ENCODE measurements at places on chromosomes 2 and 18.

GRCh38 chr18:67135981-67136380 is 380.5 kb downstream of the DSEL start:
- DNase-seq: no peak

GRCh38 chr2:167749016-167749415 is 498.4 kb downstream of the STK39 start:
- no peak for DNase-seq

DNA sequence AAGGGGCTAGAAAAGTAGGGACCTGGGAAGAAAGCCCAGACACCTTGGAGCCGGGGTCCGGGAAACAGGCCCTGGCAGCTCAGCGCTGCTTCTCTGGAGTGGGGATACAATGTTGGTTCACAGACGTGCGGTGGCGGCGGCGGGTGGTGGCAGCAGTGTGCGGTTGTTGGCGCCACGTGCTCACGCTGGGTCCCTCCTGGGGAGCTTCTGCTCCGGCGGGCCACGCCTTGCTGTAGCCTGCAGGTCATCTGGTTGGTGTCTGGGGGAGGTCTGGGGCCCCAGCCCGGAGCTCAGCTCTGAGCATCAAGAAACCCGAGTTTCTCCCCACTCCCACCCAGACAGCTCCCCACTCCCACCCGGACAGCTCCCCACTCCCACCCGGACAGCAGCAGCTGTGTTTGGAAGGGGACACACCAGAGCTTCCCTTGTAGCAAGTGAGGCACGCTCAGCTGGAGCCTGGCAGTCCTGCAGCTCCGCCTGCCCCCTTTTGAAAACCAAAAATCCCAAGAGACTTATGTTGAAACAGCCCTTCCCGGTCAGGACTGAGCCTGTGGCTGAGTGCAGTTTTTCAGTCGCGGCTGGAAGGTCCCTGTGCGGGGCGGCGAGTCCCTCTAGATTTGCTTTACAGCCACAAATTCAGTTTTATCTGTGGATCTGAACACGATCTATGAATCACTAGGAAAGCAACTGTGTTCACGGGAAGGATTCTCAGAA is 46.9 kb downstream of the NFATC1 start:
- no peak for DNase-seq

GRCh38 chr2:47250586-47251403 is 95.7 kb upstream of the STPG4 start:
- DNase-seq: no peak

- peak; percentile 59 for DNase-seq
Measured at GRCh38 chr18:24009651-24010333, 4.8 kb upstream of the TTC39C start.

DNA sequence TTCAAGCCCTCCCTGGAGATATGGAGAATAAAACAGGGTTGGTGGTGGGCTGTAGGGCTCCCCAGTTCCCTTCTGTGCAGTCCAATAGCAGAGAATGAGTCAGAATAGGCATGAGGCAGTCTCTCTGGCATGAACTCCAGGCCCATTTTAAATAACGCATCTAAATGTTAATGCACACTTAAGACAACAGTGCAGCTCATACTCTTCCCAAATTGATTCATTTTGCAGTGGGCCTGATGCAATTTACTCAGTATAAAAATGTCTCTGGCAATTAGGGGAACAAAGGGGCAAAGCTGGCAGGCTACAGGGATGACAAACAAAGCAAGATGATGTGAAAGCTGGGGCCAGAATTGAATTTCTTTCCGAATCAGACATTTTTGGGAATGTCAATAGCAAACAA is 402.8 kb downstream of the CLIP4 start:
- no peak for DNase-seq

DNA sequence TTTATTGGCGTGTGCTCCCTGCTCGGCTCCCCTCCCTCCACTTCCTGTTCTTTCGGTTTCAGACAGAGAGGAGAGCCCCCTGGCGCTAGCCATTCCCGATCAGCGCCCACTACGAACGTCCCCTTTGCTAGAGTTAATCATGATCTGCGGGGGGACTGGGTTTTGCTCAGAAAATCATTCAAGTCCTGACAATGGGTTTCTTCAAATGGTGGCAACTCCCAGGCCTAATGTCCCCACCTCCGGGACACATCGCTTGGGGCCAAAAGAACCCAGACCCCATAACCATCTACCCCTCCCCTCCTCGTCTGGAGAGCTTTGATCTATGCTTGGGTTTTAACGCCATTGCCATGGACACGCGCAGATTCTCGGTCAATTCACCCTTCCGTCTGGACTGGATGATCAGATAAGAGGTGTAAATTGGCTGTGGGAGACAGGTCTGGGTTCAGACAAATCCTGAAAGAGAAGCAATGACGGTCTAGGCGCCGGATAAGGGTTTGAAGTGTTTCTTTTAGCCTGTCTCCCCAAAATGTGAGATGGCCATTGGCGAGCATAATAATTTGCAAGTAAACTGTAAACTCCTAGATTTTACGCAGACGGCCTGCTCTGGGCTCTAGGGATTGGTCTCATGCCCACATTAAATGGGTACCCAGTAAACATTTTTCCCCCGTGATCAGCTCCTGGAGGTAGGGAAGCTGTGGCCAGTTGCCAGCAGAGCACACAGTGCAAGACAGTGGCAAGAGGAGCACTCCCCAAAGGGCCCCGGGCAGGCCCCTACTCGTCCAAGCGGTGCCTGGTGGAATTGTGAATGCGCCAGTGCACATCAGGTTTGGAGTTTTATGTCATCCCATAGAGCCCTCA is 4.7 kb downstream of the NRP2 start:
- no peak for DNase-seq

DNA sequence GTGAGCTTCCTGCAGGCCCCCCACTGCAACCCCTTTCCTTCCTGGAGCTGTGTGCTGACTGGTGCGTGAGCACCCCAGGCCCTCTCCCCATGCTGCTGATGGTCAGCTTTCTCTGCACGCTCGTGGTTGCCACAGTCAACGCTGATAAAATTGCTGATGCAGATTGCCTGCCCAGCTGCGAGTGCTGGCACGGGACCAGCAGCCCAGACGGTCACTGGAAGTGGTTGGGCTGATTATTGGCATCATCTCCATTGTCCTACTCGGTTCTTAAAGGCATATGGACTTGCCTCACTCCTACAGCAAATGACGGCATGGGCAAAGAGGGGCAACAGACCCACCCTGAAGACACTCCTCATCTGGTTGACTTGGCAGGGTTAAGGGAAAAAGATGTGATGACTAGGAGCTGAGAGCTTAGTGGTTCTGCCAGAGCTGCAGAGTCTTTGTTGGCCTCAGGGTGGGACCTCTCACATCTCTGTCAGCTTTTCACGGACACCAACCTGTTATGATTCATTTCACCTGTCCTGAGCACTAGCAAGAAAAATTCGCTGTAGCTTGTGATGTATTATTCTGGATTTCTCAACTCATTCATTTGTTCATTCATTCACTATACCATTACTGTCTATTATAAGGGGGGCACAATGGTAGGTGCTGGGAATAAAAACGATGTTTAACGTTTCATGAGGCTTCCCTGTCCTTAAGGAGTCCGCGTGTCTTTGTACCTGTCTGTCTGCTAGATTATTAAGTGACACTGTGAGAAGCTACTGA is 38.4 kb downstream of the PAX8 start:
- no peak for DNase-seq

GRCh38 chr2:123695426-123695825 is 329.7 kb upstream of the CNTNAP5 start:
- DNase-seq: no peak

- no peak for DNase-seq
Measured at GRCh38 chr2:161049559-161049958, 110.7 kb upstream of the TANK start.

DNA sequence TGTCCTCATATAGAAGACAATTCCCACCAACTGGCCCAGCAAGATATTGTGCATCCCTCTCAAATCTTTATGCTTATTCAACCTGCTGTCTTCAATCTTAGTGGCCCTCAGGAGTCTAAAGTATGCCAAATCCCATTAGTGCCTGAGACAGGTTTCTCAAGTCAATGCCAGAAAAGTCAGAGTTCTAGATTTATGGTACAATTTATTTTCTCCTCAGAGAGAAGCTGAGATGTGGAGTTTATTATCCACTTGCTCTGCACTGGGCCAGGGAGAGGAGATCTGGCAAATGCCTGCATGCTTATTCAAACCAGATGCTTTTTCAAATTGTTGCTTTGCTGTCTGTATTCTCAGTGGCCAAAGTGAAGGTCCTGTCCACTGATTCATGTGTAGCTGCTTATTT is 825.2 kb downstream of the METTL4 start:
- DNase-seq: no peak

GRCh38 chr18:5302606-5303005 is 7.1 kb upstream of the ZBTB14 start:
- DNase-seq: no peak

GRCh38 chr2:223297788-223298187 is 245.8 kb downstream of the KCNE4 start:
- DNase-seq: no peak

DNA sequence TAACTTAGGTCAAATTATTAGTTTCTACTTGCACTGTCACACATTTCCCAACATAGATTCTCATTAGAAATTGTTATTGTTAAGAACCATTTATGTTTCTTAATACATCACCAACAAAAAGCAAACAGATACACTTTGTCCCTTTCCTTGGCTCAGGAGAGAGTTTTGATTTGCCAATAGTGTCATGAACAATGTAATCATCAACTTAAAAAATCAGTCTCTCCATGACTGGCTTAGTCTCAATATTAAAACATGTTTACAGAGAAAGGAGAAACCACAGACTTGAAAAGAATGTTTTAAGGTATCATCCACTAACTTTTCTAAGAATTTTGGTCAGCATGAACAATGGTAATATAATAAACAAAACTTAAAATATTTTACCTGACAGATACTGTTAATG is 416.5 kb upstream of the KCNH7 start:
- DNase-seq: no peak

- no peak for DNase-seq
Measured at GRCh38 chr2:185137700-185138099, 539.4 kb downstream of the ZNF804A start.

DNA sequence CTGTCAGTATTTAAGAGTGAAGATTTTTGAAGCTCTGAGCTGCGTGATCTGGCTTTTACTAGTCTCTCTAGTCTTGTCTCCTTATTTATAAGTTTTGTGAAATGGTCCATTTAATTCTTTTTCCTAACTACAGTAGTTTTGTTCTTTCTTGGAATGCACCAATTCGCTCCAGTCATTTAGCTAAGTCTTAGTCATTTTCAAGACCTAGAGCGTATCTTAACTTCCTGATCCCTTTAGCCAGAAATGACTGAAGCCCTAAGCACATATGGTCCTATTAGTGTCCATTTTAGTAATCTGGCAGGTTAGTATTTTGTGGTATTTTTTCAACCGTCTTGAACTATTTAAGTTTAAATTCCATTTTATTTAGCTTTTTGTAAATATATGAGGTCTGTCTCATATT is 3.6 kb downstream of the BIRC6 start:
- DNase-seq: no peak

- no peak for DNase-seq
Measured at GRCh38 chr18:38572554-38573111, 1007.0 kb upstream of the CELF4 start.

- no peak for DNase-seq
Measured at GRCh38 chr2:181575650-181576025, 81.3 kb downstream of the CERKL start.

- DNase-seq: no peak
Measured at GRCh38 chr2:10845640-10846039, 33.1 kb upstream of the PDIA6 start.

DNA sequence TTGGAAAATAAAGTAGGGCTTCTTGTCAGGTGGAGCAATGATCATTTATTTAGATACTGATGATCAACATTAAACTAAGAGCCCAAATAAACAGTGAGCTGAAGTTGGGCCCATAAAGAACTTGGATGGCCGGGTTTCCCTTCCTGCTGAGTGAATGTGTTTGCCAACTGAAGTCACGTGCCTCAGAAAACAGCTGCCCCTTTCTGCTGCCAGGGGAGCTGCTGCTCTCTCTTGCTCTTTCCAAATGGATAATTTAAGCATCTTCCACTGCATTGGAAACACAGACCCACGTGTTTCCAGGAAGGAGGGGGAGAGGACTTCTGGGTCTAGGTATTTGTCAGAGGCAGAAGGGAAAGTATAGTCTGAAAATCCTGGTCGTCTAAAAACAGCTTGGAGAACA is 22.9 kb upstream of the NCKAP5 start:
- DNase-seq: no peak

DNA sequence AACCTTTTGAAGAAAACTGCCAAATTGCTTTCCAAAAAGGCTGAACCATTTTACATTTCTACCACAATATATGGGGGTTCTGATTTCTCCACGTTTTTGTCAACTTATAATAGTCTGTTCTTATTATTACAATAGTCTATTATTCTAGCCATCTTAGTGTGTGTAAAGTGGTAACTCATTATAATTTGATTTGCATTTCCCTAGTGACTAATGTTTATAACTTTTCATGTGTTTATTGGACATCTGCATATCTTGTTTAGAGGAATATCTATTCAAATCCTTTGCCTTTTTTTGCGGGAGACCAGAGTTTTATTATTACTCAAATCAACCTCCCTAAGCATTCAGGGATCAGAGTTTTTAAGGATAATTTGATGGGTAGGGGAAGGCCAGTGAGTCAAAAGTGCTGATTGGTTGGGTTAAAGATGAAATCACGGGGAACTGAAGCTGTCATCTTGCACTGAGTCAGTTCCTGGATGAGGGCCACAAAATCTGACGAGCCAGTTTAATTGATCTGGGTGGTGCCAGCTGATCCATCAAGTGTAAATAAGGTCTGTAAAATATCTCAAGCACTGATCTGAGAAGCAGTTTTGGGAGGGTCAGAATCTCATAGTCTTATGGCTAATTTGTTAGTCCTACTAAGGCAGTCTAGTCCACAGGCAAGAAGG is 303.4 kb upstream of the NCKAP5 start:
- DNase-seq: no peak

- DNase-seq: no peak
Measured at GRCh38 chr2:102131564-102131963, 11.0 kb upstream of the IL1R1 start.
